Right atrium auricular region (tissue), 2 donors: ENCODE measurements at places on chromosomes 5 and 9. TPM values are rescaled to one million over a fixed set of nuclear protein-coding genes. Genes with fewer than 3 reads are reported as not detected.

DNA sequence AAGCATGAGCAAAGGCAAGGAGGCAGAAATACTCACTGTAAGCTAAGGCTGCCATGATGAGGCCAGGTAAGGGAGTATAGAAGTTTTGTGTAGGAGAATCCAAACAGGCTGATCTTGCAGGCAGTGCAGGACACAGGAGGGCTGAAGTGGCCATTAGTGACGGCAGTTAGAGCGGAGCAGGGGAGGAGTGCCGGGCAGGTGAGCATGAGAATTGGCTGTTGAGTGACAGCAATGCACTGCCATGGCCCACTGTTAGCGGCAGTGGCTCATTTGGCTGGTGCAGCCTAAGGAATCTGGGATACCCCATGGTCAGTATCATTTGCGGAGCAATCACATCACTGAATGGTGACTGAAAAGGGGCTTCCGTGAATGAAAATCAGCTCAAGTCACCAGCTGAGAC, 22.8 kb downstream of the RGS3 start:
- DNase-seq = no peak

- no peak for DNase-seq
Observed at GRCh38 chr9:87643778-87644570, 81.9 kb upstream of the CTSL start.

GRCh38 chr5:91591076-91591475, 208.0 kb upstream of the ARRDC3 start:
- DNase-seq = no peak

DNA sequence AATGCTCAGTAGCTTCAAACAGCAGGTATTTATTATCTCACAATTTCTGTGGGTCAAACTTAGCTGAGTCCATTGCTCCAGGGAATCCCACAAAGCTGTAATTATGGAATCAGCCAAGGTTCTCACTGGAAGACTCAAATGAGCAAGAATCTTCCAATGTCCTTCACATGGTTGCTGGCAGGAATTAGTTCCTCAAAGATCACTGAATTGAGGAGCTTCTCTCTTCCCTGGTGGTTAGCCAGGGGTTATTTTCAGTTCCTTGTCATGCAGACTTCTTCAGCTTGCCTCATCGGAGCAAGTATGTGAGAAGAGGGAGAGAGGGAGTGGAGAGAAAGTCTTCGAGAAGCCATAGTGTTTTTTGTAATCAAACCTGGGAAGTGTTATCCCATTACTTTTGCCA, 2331.9 kb downstream of the MAT2B start:
- DNase-seq = no peak

- DNase-seq = no peak
Observed at GRCh38 chr5:172668594-172669071, 27.6 kb downstream of the NEURL1B start.

The GNAQ gene
- total RNA-seq = 17.8 TPM

The IRX2 gene
- total RNA-seq = 0.83 TPM
